ENCODE measurements at places on chromosomes 16 and 17.
A peak's percentile ranks its signal among the peaks of the same experiment; 100 is the strongest.

DNA sequence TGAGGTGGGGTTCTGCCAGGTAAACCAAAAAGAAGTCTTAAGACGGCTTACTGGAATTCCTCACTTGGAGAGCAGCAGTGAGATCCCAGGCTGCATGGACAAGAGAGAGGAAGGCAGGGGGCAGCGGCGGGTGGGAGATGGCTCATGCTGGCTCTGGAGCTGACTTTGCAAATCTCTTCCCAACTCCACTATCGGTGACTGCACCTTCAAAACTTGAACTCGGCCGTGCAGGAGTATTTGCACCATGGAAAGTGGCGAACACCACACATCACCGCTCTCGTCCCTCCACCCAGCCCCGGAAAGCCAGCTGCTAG is 16.7 kb downstream of the CA5A start:
- DNase-seq: no peak

- no peak for DNase-seq
These were observed 57.3 kb upstream of the DLX4 start for GRCh38 chr17:49911719-49912118.

- DNase-seq: no peak
These were observed 130.4 kb downstream of the CCDC182 start for GRCh38 chr17:57614742-57615141.

DNA sequence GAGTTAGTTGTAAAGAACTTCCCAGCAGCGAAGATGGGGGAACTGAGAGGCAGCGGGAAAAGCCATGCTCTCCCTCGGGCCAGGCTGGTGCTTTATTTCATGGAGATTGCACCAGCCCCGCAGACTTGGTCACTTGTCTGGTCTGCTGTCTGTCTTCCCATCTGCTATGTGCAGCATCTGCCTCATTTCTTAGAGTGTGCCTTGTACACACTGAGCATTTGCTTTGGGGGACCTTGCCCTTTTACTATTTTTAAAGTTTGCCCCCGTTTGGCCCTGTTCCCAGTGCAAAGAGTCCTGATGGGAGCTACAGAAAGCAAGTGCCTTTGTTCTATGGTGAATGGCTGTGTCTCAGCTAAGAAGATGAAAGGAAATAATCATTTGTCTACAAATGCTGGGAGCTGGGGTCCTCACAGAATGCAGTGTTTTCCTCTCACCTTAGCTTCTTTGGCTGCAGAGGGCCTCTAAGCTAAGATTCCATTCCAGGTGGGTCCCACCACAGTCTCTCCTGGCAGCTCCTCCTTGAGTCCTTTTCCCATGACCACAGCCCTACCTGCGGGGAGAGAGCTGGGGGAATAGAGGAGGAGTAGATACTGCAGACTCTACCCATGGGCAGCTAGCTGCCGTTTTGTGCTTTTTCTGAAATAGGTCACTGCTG is 25.1 kb upstream of the CNOT1 start:
- no peak for DNase-seq

DNA sequence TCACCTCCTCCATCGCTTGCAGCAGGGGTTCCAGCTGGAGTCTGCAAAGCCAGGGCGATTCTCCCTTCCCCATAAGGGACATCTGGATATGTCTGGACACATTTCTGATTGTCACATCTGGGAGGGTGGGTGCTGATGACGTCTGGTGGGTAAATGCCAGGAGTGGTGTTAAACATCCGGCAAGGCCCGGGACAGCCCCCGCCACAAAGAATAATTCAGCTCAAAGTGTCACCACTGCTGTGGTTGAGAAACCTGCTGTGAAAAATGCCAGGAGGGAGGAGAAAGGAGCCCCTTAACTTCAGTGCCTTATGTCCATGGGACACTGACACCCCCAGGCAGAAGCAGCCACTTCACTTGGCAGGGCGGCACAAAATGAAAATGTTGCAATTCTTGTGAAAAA is 179.4 kb upstream of the SDK2 start:
- DNase-seq: no peak

GRCh38 chr16:21722771-21723455 is 59.1 kb downstream of the OTOA start:
- no peak for DNase-seq

- peak; percentile 76 for DNase-seq
These were observed 956 bp upstream of the IST1 start for GRCh38 chr16:71894229-71894920.

- DNase-seq: peak; percentile 65
These were observed 12.9 kb downstream of the TTYH2 start for GRCh38 chr17:74226252-74226651.

DNA sequence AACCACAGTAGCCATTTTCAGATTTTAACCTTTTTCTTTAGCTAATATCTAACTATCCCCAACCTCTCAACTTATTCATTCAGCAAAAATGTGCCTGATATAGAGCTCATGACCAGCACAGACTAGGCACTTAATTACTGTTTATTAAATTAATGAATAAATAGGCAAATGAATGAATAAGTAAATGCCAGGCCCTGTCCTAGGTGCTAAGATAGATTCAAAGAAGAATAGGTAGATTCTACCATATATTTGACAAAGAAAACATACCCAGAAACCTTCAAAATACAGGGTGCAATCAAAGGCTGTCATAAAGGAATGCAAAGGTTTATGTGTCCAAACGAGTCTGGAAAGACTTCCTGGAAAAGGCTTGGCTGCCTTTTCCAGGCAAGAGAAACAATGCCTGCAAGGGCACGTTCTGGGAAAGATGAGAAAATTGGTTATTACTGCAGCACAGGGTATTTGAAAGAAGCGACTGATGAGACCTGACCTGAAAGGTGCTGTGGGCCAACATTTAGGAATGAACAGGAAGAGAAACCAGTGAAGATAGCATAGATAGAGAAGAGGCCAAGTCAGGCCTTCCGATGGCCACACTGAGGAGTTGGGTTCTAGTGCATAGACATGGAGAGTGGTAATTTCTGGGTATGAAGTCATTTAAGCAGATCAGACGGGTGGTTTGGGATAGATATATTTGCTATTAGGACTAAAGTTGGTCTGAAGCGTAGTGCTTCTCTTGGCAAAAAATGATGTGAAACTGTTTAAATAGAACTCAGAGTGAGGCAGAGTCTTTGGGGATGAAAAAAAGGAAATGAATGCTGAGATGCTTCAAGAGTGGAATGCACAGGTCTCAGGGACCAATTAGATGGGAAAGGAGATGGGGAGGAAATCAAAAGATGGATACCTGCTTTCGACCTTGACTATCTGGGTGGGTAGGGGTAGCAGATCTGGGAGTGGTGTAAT is 11.4 kb upstream of the CCL2 start:
- peak; percentile 77 for DNase-seq

GRCh38 chr17:64003526-64004121 is 5.5 kb downstream of the PRR29 start:
- no peak for DNase-seq

- no peak for DNase-seq
These were observed 167.1 kb downstream of the HAPSTR1 start for GRCh38 chr16:9258423-9259051.

DNA sequence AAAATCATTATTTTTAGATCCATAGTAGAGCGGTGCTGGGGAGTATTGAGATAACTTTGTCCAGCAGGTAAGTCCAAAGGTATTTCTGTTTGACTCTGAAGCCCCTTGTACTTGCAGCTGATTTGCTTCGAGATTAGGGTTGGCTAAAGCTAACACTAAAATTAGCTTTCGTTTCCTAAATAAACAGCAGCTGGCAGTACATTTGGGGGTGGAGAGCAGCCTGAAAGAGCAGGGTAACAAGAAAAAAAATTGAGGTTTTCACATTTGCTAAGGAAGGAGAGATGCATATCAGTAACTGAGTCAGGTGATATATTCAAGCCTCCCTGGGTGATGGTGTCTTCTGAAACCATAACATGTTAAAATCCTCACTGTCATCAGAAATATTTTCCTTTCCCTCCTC is 37.4 kb upstream of the TMC5 start:
- no peak for DNase-seq

DNA sequence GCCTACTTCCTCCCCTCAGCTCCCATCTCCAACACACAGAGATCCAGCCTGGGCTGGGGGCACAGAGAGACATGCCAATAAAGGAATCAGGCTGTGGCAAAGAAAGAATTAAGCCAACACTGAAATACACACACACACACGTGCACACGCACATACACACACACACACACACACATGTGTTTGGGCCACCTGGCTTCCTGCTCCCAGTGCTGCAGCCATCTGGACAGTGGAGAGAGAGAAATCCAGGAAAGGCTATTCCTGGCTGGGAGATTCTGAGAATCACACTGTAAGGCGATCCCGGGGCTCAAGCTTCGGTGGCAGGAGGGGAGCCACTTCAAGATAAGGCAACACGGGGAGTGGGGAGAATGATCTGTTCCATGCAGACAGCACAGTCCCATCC is 72.4 kb downstream of the NOG start:
- DNase-seq: no peak

DNA sequence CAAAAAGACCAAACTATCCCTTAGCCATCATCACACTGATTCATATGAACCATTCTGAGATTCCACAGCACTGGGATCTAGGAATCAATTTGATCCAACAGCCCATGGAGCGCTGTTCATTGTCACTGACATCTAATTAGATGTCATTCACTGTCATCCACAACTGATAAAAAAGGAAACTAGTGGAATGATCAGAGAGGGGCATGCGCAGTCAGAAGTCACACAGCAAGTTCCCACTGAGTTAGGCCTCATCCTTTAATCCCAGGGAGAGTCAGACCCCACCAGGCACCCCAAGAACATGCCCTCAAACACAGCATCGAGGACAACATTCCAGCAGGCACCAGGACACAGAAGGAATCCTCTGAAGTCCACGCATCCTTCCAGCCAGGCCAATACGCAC is 88.5 kb downstream of the ZNF423 start:
- DNase-seq: no peak

- no peak for DNase-seq
These were observed 7.1 kb downstream of the NKIRAS2 start for GRCh38 chr17:42026857-42027589.

GRCh38 chr17:82674656-82675475 is 23.6 kb downstream of the RAB40B start:
- no peak for DNase-seq

DNA sequence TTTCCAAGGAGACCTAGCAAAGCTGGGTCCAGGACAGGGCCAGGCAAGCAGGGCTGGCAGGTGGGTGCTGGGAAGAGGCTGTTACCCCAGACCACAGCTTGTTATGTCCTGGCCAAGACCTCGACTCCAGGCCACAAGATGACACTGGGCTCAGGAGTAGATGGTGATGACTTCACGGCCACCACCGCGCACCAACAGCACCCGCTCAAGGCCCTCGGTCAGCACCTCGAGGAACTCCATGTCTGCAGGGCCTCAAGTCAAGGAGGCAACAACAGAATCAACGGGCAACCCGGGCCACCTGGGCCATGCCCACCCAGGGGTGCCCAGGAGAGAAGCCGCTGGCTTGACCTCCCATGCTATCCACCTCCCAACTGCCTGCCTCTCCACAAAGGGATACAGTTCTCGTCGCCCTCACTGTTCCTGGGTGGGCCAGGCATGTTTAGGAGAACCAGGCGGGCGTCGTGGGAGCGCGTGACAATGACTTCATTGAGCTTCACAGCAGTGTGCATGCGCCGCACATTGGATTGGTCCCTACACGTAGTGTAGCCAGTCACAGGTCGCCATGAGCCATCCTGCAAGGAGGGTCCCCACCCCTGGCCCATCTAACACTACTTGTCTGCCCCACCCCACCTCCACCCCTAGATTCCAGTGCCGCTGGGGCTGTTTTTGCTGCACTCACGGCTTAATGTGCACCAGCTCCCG is 921 bp upstream of the LCAT start:
- no peak for DNase-seq

GRCh38 chr17:68710976-68711375 is 109.8 kb upstream of the FAM20A start:
- no peak for DNase-seq

DNA sequence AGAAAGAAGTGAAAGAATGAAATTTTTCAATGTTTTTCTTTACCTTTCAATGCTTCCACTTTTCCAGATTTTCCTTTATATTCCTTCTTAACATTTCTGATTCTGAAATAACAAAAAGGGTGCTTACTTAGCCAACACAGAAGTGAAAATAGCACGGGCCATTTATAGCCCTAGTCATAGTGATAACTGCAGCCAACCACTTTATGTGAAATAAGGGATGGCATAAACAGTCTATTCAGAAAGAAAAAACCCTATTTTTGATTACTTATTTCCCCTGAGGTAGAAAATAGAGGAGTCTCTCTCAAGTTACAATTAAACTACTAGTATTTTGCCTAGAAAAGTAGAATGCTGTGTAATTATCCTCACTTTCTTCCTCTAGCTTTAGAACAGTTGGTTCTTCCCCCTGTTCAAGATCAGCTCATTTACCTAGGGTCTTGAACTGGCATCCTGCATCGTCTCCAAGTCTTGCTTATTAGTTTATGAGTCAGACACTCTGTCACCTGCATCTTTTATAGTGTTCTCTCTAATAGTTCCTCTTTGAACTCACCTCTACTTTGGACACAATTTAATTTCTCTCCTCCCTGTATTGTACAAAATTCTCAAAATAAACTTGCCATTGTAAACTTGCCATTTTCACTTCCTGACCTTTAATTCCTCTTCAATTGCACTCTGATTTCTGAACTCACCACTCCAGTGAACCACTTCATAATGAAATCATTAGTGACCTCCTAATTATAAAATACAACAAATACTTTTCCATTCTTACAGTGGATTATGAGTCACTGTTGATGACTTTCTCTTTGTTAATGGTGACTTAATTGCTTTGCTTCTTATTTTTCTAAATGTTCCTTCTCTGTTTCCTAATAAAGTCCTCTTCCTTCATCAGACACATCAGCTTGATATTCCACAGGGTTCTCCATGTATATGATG is 23.6 kb downstream of the ABCA6 start:
- peak; percentile 89 for DNase-seq

GRCh38 chr16:72848759-72849664 is 198.9 kb downstream of the ZFHX3 start:
- peak; percentile 39 for DNase-seq

- DNase-seq: no peak
These were observed 27.5 kb downstream of the TRPV3 start for GRCh38 chr17:3529817-3530741.

- no peak for DNase-seq
These were observed 295.3 kb downstream of the SOX9 start for GRCh38 chr17:72416054-72416675.

Measured in inflammatory macrophage treated with lipopolysaccharide for 4 hours (primary cell).